PC-3 (cell line): ENCODE measurements at places on chromosomes 4 and X. TPM values are rescaled to one million over a fixed set of nuclear protein-coding genes. Genes with fewer than 3 reads are reported as not detected.

Gene PPARGC1A
- not detected in 2 replicates for total RNA-seq

Gene CXCL11
- 0.46 TPM in 1 of 2 replicates, not detected in the other for total RNA-seq

Gene RRH
- total RNA-seq, result 0.18 and 0.29 TPM in 2 replicates

Gene ZDHHC9
- total RNA-seq, result 29.0 and 30.5 TPM in 2 replicates

Gene TREX2
- 1.4 and 4.7 TPM in 2 replicates for total RNA-seq

Gene DCAF8L2
- total RNA-seq, result not detected in 2 replicates

Gene HTN1
- not detected in 2 replicates for total RNA-seq

Gene UGT2B11
- total RNA-seq, result not detected in 2 replicates

Gene ALPK1
- 4.2 and 4.3 TPM in 2 replicates for total RNA-seq

Gene TLR10
- not detected in 2 replicates for total RNA-seq

Gene STARD8
- 0.69 and 0.91 TPM in 2 replicates for total RNA-seq

Gene CFI
- total RNA-seq, result not detected in 2 replicates

Gene HSFX3
- not detected in 2 replicates for total RNA-seq

Gene CPLX1
- total RNA-seq, result 0.87 and 2.6 TPM in 2 replicates

Gene NEUROG2
- total RNA-seq, result not detected in 2 replicates

Gene AMBN
- not detected in 2 replicates for total RNA-seq

Gene ADH7
- not detected in 2 replicates for total RNA-seq

Gene SHROOM2
- 6.5 and 8.6 TPM in 2 replicates for total RNA-seq

Gene ELF4
- total RNA-seq, result 23.4 and 23.8 TPM in 2 replicates

Gene MAGED4
- total RNA-seq, result 4.6 and 41.5 TPM in 2 replicates

Gene UGT2B10
- not detected in 2 replicates for total RNA-seq

Gene BBS12
- 0.69 and 1.7 TPM in 2 replicates for total RNA-seq

Gene SULT1B1
- total RNA-seq, result 0.04 and 0.17 TPM in 2 replicates

Gene TMEM31
- 0.40 TPM in 1 of 2 replicates, not detected in the other for total RNA-seq

Gene SLC10A6
- not detected in 2 replicates for total RNA-seq

Gene IL2RG
- total RNA-seq, result not detected in 2 replicates

Gene CACNA1F
- total RNA-seq, result not detected in 2 replicates

Gene TIGD4
- total RNA-seq, result 0.07 TPM in 1 of 2 replicates, not detected in the other

Gene KCNIP4
- total RNA-seq, result not detected in 2 replicates

Gene DCTD
- total RNA-seq, result 58.1 and 62.3 TPM in 2 replicates

Gene ABLIM2
- 3.2 and 3.6 TPM in 2 replicates for total RNA-seq

Gene GPR34
- total RNA-seq, result not detected in 2 replicates

Gene KDR
- 0.63 and 0.66 TPM in 2 replicates for total RNA-seq

Gene NKRF
- total RNA-seq, result 9.1 and 11.4 TPM in 2 replicates

Gene MGARP
- total RNA-seq, result 0.33 TPM in 1 of 2 replicates, not detected in the other

Gene CT47B1
- not detected in 2 replicates for total RNA-seq

Gene MAGED4B
- total RNA-seq, result 2.8 and 31.8 TPM in 2 replicates

Gene YIPF6
- total RNA-seq, result 36.1 and 37.0 TPM in 2 replicates

Gene MORC4
- total RNA-seq, result 24.8 and 25.7 TPM in 2 replicates

Gene MTNR1A
- not detected in 2 replicates for total RNA-seq

Gene PPP1R2C
- not detected in 2 replicates for total RNA-seq

Gene CENPI
- 28.9 and 34.7 TPM in 2 replicates for total RNA-seq

Gene PNMA3
- not detected in 2 replicates for total RNA-seq

Gene F11
- total RNA-seq, result not detected in 2 replicates

Gene CFP
- 0.12 and 1.9 TPM in 2 replicates for total RNA-seq

Gene SLC10A4
- total RNA-seq, result not detected in 2 replicates

Gene MXD4
- 18.9 and 27.6 TPM in 2 replicates for total RNA-seq

Gene IL15
- total RNA-seq, result 7.1 and 9.3 TPM in 2 replicates

Gene F8A3
- 0.07 and 2.2 TPM in 2 replicates for total RNA-seq

Gene MSANTD1
- total RNA-seq, result 0.77 and 1.3 TPM in 2 replicates

Gene AFAP1
- total RNA-seq, result 42.1 and 51.4 TPM in 2 replicates

Gene SSX2
- not detected in 2 replicates for total RNA-seq
